Activated CD4-positive, alpha-beta T cell treated with anti-CD3 and anti-CD28 coated beads, Interleukin-2, amount 10 ng/mL, durations not matched to agents 7 days and 5 days (primary cell): ENCODE measurements at places on chromosomes 7 and 10. TPM values are rescaled to one million over a fixed set of nuclear protein-coding genes. Genes with fewer than 3 reads are reported as not detected.

DNA sequence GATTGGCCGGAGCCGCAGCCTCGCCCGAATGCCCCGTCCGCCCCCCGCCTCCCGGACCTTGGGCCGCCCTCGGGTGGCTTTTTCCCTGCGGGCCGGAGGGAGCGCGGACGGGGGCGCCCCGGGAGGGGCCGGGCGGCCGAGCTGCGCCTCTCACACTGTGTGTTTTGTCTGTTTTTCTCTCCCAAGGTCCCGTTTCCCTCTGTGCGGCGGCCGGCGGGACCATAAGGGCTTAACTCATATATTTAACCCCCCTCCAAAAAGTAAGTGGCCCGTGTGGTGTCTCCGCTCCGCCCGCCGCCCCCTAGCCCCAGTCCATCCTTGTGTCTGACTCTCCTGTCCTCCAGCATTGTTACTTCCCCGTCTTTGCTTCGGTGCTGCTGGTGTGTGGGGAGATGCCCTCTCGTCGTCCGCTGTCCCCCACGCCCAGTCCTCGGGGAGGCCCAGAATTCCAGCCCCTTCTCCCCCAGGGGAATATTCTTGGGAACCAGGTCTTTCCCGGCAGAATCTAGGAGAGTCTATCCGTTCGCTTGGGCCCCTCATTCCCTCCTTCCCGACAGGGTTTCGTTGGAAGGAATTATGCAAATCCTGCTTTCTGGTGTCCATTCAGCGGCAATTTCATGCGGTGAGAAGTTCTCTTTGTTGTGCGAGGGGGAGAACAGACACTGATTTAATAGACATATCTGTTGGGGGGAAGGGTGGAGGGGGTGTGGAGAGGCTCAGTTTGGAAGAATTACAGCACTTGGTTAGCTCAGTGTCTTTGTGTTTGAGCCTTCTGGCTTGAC is 1.3 kb downstream of the LCOR start:
- peak overlapping the region; percentile 91 for H3K27ac ChIP-seq
- peak; percentile 7 for DNase-seq
- peaks cover 50% of the 10 kb centered on the region for H3K4me1 ChIP-seq
- peak overlapping the region; percentile 88 for H3K4me3 ChIP-seq

- H3K36me3 ChIP-seq, result peaks cover 11% of the 10 kb centered on the region
- no peak overlapping the region for H3K27ac ChIP-seq
- no peak for DNase-seq
Observed at GRCh38 chr10:92142949-92143348, 147.9 kb downstream of the CPEB3 start.

The DPY19L1 gene
- 12.8 TPM for total RNA-seq

The SEMA3E gene
- total RNA-seq, result not detected

The OR2A5 gene
- total RNA-seq, result not detected
